ENCODE measurements at places on chromosomes 4 and X.

- no peak for DNase-seq
These were observed 21.3 kb downstream of the MMRN1 start for GRCh38 chr4:89915937-89916336.

DNA sequence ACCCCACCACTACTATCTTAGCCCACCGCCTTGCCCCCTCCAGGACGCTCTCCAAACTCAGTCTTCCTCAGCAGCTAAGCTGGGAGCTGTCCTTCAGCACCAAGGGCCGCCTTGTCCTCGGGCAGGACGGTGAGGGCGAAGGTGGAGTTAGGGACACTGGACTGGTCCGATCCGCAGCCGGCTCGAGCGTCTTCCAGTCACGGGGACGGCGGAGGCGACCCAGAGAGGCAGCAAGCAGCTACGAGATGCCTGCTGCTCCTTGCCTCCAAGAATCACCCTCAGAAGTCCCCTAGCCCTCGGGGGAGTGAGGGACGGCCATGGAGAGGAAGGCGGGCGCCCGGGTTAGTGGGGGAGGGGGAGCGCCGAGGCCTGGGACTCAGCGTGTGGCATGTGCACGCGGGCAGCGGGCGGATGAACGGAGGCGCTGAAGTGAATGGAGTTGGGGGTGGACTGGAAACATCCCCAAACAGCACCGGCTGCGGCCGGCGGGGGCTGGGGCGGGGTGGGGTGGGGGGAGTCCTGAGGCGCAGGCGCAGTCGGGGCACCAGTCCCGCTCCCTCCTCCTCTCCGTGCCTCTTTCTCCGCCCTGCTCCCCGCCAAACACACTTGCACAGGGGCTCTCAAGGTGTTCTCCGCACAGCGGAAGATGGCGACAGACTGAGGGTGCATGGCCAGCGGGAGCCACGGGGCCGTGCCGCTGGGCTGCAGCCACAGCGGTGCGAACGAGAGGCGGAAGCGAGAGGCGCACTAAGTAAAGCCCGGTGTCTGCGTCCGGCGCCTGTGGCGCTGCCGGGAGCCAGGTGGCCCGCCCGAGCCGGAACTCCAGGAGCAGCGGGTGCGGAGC lies at the start of gene NALF2:
NALF2 (plus strand) TSS at position 545 of the 844 bp plus-strand sequence. CDS start 957 bp downstream, outside the sequence.
- DNase-seq, result peak; percentile 74

- no peak for DNase-seq
These were observed 745.6 kb upstream of the FAM241A start for GRCh38 chr4:111399623-111400022.

DNA sequence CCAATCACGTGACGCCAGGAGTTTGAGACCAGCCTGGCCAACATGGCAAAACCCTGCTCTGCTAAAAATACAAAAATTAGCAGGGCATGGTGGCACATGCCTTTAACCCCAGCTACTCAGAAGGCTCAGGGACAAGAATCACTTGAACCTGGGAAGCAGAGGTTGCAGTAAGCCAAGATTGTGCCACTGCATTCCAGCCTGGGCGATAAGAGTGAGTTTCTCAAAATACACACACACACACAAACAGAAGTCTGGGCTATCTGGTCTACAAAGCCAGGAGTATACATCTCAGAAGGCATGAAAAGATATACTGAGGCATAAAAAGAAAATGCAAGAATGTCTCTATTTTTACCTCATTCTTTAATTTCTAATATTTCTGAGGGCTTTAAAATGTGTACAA lies 11.3 kb downstream of the YTHDC1 start:
- DNase-seq, result no peak

DNA sequence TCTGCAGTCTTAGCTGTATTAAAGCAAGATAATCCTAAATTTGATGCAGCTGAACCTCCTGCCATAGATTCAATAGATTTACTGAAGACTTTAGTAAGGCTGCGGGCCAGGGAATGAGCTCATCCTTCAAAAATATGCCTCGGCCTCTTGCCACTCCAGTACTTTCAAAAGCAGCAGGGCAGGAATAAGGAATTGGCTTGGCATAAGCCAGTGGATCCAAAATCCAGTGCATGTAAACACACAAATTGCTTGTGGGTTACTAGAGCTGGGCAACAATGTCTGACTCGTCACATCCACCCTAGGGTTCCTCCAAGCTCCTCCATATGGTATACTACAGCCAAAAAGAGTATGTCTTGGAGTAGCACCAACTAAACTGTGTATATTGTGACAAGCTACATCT lies 165.0 kb downstream of the AMELX start:
- DNase-seq, result no peak

DNA sequence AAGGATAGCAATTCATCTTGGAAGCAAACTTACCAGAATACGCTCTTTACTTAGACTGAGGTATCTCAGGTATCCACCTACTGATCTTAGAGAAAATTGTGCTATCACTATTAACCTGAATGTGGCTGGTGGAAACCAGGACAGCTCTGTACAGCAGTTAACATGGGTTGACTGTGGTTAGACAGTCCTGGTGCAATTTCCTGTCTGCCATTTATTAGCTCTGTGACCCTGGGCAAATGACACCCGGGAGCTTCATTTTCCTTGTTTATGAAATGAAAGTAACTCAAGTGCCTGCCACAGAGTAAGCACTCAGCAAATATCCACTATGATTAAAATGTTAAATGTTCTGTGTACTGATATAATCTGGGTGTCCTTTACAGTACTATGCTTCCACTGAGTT lies 60.0 kb downstream of the SMC1A start:
- peak; percentile 65 for DNase-seq

DNA sequence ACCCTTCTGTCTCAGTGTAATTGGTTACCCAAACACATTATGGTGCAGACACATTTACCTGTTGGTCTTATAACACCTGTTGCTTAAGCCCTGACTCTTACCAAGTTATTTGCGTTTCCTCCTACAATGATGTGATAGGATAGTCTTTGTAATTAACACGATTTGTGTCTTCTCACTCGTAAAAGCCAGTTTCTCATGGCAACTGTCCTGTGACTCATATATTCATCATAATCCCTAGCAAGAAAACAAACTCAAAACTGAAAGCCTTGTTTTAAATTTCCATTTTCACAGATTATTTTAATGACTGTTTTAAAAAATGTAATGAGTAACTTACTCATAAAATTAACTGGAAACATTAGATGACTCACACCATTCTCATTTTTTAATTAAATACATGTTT lies 495.2 kb downstream of the NLGN4X start:
- no peak for DNase-seq

DNA sequence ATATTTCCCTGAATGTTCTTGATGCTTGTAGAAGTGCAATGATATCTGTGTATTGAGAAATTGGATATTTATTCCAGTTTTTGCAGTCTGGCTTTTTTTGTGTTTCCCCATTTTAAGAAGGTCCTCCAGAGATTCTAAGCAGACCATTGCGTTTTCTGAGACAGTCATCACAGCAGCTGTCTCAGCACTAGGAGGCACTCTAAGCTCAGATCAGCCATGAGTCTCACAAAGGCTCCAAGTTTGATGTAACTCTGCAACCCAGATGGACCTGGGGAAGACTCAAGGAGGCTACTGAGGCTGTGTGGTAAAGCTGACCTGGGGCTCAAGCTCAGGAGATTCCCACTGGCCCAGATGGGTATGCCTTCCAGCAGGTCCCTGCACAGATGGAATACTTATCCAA lies 89.3 kb upstream of the CYLC1 start:
- peak; percentile 40 for DNase-seq

DNA sequence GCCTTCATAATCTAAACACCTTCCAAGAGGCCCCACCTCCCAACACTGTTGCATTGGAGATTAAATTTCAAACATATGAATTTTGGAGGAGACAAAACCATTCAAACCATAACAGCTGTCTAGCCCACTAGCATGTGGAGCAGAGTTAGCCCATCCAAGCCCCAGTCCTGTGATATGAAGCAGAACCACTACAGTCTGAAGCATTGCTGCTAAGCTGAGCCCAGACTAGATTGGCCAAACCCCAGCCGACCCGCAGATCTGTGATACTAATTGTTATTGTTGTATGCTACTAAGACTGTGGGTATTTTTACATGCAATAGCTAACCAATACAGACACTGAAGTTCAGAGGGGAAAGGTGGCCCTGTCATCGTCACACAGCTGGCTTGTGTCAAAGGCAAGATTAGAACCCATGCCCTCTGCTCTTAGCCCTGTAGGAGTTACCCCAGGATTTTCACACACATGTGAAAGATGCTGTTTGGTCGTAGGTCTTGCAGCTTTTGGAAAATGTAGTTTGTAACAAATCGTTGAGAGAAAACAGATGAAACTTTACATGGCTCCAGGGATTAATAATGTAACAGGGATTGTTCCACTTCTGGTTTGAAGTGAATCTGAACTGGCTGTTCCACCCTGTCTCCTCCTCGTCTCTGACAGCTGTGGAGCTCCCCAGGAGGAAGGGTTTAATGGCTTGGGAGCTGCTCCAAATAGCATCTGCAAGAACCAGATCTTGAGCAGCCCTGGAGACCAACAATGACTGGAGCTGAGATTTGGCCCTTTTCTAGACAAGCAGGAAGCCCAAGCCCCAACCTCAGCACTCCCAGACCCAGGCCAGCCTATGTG lies 517.5 kb downstream of the MID1IP1 start:
- DNase-seq, result no peak

- no peak for DNase-seq
These were observed 58.2 kb upstream of the RBM47 start for GRCh38 chr4:40687676-40688389.

DNA sequence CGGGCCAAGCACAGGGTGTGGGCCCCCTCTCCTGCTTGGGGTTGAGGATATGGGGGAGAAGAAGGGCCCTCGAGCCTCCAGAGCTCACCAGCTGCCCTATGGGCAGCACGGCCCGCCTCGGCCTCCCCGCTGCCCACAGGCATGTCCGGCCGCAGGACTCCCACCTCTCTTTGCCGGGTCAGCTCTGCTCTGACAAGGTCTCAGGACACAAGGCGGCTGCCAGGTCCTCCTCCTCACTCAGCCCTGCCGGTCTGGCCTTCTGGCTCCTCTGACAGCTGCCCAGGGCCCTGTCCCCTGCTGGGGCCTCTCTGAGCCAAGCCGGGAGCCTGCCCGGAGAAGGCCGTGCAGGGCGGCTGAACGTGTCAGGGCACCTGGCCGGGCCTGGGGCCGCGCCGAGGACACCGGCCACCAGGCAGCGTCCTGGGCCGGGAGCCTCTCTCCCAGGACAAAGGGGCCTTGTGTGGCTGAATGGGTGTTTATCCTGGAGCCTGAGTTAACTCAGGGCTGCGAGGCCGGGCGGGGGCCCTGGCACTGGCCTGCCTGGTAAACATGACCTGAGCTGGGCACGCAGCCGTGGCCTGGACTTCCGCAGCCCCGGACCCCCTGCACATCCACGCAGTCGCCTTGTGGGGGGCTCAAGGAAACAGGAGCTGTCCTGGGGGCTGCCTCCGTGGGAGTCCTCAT lies 25.7 kb downstream of the TACC3 start:
- no peak for DNase-seq

- DNase-seq, result no peak
These were observed 130.2 kb downstream of the COL25A1 start for GRCh38 chr4:109172301-109172700.

DNA sequence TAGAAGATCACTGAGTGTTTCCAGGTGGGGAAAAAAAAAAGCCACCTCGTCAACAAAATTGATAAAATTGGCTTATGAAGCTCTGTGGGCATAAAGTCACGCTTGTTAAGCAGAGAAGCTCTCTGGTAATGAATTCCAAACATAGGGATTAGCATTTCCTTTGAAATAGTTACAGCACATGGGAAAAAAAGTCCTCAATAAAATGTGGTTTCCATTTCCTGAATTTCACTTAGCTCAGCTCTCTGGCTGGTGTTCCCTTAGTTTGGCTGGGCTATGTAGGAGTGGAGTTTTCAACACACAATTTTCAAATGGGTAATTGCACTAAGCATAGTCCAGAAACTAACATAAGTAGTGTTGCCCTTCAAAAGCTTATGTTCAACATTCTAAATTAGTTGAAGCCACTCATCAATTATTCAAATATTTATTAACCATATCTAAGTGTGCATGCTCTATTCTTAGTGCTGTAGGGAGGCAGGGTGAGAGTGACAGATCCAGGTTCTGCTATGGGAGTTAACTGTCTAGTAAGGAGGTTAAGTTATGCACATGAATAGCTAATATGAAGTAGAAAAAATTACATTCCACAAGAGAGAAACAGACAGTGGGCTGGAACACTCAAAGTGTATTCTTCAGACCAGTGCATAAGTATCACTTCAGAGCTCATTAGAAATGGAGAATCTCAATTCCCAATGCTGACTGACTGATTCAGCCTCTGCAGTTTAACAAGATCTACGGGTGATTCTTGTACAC lies 445.7 kb downstream of the SMARCA1 start:
- DNase-seq, result no peak

- no peak for DNase-seq
These were observed 99.7 kb upstream of the DDIT4L start for GRCh38 chr4:100289946-100290345.

- DNase-seq, result no peak
These were observed 156.7 kb downstream of the SPRY1 start for GRCh38 chr4:123553279-123553678.

DNA sequence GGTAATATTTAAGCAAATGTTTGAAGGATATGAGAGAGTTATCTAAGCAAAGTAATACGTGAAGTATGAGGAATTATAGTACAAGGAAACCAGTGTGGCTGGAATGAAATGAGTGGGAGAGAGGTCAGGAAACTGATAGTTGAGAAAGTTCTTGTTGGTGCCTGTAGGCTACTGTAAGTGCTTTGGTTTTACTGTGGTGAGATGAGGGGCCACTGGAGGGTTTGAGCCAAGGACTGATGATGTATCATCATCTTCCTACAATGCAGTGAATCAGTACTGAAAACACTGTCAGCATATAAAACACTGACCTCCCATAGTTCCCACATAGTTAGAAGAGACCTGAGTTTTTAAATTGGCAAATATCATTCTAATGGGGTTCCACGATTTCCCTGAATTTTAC lies 367.5 kb upstream of the CTSO start:
- no peak for DNase-seq

- no peak for DNase-seq
These were observed 366.6 kb downstream of the GASK1B start for GRCh38 chr4:157806184-157806583.

DNA sequence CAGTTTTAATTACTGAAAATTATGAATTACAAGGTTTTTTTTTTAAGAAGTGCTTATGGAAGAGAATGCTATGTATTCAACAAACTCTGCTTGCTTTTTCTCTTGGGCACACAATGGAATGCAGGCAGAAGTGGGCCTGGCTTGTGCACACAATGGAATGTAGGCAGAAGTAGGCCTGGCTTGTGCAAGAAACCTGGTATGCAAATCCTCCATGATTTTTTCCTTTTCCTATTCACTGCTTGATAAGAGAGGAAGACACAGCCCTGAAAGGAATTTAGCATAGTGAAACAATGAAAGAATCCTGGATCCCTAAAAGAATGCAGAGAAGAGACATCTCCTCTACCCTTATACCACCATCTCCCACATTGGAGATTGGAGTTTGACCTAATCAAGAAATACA lies 138.4 kb downstream of the COL25A1 start:
- no peak for DNase-seq

DNA sequence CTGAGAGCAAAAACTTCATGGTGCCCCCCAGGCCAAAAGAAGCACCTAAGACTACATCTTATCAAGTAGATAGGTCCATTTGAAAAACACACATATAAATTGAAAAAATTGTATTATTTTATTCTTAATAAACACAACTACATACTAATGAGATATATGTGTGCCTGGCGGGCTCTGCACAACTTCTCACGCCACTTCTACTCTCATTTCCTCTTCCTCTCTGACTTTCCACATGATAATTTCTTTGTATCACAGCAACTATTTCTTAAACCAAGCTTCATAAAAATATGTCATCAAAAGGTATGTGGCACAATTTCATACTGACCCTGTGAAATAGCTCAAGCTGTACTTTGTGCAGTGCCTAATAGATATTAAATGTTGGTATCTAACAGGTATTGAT lies 10.7 kb upstream of the NPY2R start:
- no peak for DNase-seq

All from KBM-7 (cell line).